Ascending aorta (tissue), 2 donors: ENCODE measurements at places on chromosomes 4 and X. TPM values are rescaled to one million over a fixed set of nuclear protein-coding genes. Genes with fewer than 3 reads are reported as not detected.

- peak overlapping the region; percentile 75 for H3K27ac ChIP-seq
- peaks cover 3% of the 10 kb centered on the region for H3K4me1 ChIP-seq
- H3K4me3 ChIP-seq = no peak overlapping the region
- no peak for DNase-seq
- H3K27me3 ChIP-seq = no peaks in the 10 kb centered on the region
- H3K36me3 ChIP-seq = no peaks in the 10 kb centered on the region
Measured at GRCh38 chr4:185722029-185722316, 90.0 kb downstream of the SORBS2 start.

GRCh38 chr4:6257247-6258025 lies 12.2 kb upstream of the WFS1 start:
- no peak overlapping the region for H3K27ac ChIP-seq
- H3K27me3 ChIP-seq = no peaks in the 10 kb centered on the region
- no peaks in the 10 kb centered on the region for H3K36me3 ChIP-seq
- H3K4me1 ChIP-seq = no peaks in the 10 kb centered on the region

DNA sequence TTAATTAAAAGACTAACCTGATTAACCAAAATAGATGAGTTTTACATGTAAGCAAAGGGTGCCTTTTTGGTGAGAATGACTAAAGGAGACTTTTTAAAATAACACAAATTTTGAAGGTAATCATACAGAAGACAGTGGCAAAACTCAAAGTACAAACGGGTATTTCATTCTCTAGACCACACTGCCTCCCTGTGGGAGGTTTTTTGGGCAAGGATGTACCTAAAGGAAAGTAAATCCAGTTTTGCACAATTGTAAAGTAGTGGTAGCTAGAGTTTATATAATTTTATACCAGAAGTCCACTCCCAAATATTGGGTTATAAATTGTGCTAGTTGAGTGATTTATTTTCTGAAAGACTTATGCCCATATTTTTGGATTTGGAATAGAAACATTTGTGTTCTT lies 201.0 kb downstream of the PAPSS1 start:
- DNase-seq = no peak
- no peak overlapping the region for H3K27ac ChIP-seq
- H3K27me3 ChIP-seq = no peaks in the 10 kb centered on the region
- H3K36me3 ChIP-seq = no peaks in the 10 kb centered on the region
- H3K4me3 ChIP-seq = no peak overlapping the region
- no peaks in the 10 kb centered on the region for H3K4me1 ChIP-seq

DNA sequence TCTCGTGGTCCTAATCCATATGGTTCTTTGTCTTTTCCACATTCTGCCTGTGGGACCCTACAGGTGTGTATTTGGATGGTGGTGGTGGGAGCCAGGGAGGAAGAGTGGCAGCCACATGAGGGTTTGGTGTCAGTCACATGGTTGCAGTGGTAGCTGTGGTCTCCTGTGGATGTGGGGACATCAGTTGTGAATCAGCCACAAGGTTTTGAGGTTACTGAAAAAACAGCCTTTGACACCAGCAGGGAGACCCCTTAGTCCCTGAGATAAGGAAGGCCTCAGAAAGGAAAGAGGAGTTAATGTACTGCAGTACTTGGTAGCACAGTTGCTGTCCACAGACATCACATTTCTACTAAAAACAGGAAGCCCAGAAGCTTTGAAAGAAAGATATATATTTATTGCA lies 15.8 kb upstream of the GAGE10 start:
- no peaks in the 10 kb centered on the region for H3K27me3 ChIP-seq
- H3K4me1 ChIP-seq = no peaks in the 10 kb centered on the region
- H3K4me3 ChIP-seq = no peak overlapping the region
- no peak for DNase-seq
- peaks cover 4% of the 10 kb centered on the region for H3K36me3 ChIP-seq
- no peak overlapping the region for H3K27ac ChIP-seq

DNA sequence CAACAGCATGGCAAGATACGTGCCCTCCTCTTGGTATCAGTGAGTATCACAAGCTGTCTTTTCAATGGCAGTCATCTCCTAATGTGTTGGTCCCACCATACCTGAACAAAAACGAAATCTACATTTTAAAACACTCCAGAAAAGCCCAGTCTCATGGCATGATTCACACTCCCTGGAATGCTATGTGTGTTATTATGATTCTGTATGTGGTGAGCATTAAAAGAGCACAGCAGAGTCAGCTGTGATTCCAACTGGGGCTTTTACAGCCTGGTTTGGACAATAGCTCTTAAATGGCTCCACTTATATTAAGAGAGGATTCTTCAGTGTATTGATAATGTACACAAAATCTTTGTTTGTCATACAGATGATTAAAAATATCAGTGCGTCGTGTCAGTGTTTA lies 274.1 kb upstream of the GK2 start:
- no peaks in the 10 kb centered on the region for H3K36me3 ChIP-seq
- no peak overlapping the region for H3K27ac ChIP-seq
- DNase-seq = no peak
- H3K4me3 ChIP-seq = no peak overlapping the region
- no peaks in the 10 kb centered on the region for H3K27me3 ChIP-seq

DNA sequence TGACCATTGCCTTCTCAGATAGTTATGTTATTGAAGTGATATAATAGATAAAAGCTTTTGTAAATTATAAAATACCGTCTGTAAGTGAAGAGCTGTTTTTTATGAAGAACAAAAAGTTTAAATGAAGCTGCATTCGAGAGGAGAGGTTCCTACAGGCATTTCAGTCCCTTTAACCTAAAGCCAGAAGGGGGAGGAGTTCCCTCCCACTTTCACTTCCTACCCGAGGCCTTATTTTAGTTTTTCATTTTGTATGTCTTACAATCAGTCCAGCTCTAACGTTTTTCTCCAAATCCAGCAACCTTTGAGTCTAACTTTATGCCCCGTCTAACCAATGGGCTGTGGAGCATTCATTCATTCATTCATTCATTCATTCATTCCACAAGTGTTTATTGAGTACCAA lies 16.5 kb upstream of the SOX3 start:
- no peaks in the 10 kb centered on the region for H3K36me3 ChIP-seq
- no peak overlapping the region for H3K4me3 ChIP-seq
- DNase-seq = no peak
- H3K4me1 ChIP-seq = no peaks in the 10 kb centered on the region
- H3K27ac ChIP-seq = no peak overlapping the region
- no peaks in the 10 kb centered on the region for H3K27me3 ChIP-seq

GRCh38 chrX:117511379-117511778 lies 605.2 kb downstream of the KLHL13 start:
- no peak overlapping the region for H3K27ac ChIP-seq
- H3K4me1 ChIP-seq = no peaks in the 10 kb centered on the region
- H3K36me3 ChIP-seq = no peaks in the 10 kb centered on the region
- no peak for DNase-seq

DNA sequence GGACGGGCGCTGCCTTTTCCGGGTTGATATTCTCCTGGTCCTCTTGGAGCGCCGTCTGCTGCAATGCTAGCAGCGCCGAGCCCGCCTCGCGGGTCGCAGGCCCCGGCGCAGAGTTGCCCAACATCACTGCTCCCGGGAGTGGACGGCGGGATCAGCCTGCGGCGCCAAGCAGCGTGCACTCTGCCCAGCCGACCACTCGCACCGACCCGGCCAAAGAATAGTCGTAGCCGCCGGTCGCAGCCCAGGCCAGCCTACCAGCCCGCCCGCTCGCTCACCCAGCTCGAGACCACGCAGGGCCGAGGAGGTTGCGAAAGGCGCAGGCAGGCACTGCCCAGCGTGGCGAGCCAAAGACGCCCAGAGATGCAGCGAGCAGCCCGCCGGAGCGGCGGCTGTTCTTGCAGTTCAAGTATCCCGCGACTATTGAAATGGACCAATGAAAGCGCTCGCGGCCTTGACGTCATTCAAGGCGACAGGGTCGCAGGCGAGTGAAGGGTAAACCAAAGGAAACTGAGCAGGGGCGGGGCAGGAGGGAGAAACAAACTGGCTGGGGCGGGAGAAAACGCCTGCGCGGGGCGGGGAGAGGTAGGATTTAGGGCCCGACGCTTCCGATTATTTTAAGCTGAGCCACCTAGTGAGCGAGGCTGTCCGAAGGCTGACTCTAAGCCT lies at the start of gene CCNA2:
TSS of gene CCNA2 (minus strand) at position 379 of the 666 bp plus-strand sequence. CDS start at position 124, 255 bp downstream.
- DNase-seq = peak; percentile 91
- no peaks in the 10 kb centered on the region for H3K27me3 ChIP-seq
- H3K4me1 ChIP-seq = peaks cover 6% of the 10 kb centered on the region
- peaks cover 25% of the 10 kb centered on the region for H3K36me3 ChIP-seq
- peak within 1 kb of the TSS; percentile 76 for H3K4me3 ChIP-seq

DNA sequence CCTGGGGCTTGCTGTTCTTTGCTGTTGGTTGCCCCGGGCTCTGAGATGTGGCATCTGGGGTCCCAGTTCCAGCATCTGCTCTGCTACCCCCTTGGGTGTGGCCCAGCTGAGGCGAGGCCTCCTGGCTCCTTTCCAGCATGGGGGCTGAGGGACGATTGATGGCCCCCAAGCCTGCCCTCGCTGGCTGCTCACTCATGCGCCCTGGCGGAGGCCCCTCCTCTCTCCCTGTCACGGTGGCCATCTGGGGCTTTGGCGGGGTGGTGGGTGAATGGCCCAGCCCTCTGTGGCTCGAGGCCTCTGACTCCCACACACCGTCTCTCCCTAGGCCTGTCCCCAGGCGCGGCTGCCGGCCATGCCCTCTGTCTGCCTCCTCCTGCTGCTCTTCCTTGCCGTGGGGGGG lies 1.8 kb downstream of the PLXNA3 start:
- H3K36me3 ChIP-seq = peaks cover 9% of the 10 kb centered on the region
- H3K27me3 ChIP-seq = no peaks in the 10 kb centered on the region
- DNase-seq = no peak
- H3K4me3 ChIP-seq = peak overlapping the region; percentile 89
- no peaks in the 10 kb centered on the region for H3K4me1 ChIP-seq

GRCh38 chr4:146453181-146453807 lies 68.4 kb downstream of the SLC10A7 start:
- no peaks in the 10 kb centered on the region for H3K4me1 ChIP-seq
- H3K27ac ChIP-seq = no peak overlapping the region
- no peaks in the 10 kb centered on the region for H3K27me3 ChIP-seq
- H3K4me3 ChIP-seq = no peak overlapping the region
- DNase-seq = no peak

DNA sequence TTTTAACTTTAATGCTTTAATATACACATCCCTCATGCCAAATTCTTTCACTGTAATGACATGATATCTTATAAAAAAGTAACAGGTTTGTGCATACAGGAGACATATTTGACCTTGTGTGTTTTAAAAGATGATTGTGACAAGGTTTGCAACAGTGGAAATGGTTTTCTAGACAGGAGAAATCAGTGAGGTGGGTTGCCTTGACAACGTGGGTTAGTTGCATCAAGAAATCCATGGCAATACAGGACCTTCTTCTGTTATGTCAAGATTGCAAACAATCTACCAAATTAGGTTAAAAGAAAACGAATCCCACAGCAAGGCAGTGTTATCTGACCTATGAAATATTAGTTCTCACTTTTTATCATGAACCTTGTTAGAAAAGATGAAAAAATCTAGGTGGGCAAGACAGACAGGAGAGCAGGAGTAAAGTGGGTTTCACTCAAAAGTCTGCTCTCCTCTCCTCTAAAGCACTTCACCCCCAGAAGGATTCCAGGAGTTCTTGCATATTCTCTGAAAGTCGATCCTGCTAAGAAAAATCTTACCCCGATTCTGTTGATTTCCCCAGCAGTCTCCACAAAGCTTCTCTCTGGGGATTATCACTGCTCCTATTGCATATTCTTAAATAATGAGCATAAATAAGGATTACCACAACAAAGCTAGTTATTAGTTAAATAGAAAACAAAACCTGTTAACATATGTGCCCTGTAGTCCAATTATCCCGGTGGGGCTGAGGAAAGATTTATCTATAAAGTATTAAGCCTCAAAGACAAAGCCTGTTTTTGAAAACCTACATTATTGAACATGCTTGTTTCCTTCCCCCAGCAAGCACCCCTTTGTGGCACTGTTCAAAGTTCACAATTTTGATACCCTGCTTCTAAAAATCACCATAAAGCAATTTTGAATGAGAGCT lies 71.0 kb downstream of the TMA16 start:
- no peak overlapping the region for H3K4me3 ChIP-seq
- no peaks in the 10 kb centered on the region for H3K36me3 ChIP-seq
- H3K27me3 ChIP-seq = no peaks in the 10 kb centered on the region
- no peaks in the 10 kb centered on the region for H3K4me1 ChIP-seq
- no peak overlapping the region for H3K27ac ChIP-seq

DNA sequence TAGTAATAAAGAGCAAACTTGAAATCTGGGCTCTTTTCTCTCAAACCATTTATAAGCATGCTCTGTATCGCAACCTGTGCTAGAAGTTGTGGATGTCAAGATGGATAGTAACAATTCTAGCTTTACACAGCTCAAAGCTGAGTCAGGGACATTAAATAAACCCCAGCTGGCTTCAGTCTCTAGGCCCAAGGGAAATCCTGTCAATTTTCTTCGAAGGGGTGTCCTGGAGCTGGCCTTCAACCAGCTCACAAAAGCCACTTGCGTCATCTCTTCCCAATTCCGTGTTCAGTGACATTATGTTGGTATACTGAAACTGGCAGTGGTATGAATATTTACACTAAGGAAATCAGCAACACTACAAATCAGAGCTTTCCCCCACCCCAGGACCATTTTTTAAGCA lies 89.8 kb upstream of the PRKG2 start:
- H3K36me3 ChIP-seq = no peaks in the 10 kb centered on the region
- H3K4me1 ChIP-seq = no peaks in the 10 kb centered on the region
- no peaks in the 10 kb centered on the region for H3K27me3 ChIP-seq
- H3K27ac ChIP-seq = no peak overlapping the region

GRCh38 chr4:73068491-73069337 lies 802 bp downstream of the COX18 start:
- no peaks in the 10 kb centered on the region for H3K27me3 ChIP-seq
- no peaks in the 10 kb centered on the region for H3K36me3 ChIP-seq
- H3K4me3 ChIP-seq = peak overlapping the region; percentile 60
- DNase-seq = no peak

DNA sequence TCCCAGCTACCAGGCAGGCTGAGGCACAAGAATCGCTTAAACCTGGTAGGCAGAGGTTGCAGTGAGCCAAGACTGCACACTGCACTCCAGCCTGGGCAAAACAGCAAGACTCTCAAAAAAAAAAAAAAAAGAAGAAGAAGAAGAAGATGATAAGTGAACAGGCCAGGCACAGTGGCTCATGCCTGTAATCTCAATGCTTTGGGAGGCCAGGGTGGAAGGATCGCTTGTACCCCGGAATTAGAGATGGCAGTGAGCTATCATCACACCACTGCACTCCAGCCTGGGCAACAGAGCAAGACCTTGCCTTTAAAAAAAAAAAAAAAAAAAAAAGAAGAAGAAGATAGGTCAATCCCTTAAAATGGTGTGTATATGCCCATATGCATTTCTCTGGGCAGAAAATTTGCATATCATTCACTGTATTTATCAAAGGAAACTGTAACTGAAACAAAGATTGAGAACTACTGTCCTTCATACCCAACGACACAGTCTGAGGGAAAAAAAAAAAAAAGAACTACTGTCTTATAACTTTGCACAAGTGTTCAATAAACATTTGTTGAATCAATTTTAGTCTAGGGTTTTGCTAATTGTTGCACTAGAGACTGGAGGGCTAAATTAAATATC lies 2.3 kb downstream of the RFC1 start:
- no peak for DNase-seq
- no peak overlapping the region for H3K4me3 ChIP-seq
- no peaks in the 10 kb centered on the region for H3K27me3 ChIP-seq
- H3K4me1 ChIP-seq = peaks cover 9% of the 10 kb centered on the region
- no peaks in the 10 kb centered on the region for H3K36me3 ChIP-seq

- no peak overlapping the region for H3K27ac ChIP-seq
- H3K4me1 ChIP-seq = no peaks in the 10 kb centered on the region
- H3K36me3 ChIP-seq = no peaks in the 10 kb centered on the region
Measured at GRCh38 chrX:139920316-139920715, 12.5 kb downstream of the ATP11C start.

The RAB33A gene
- 0.32 TPM for total RNA-seq

The TEX13C gene
- total RNA-seq = not detected

The TNMD gene
- total RNA-seq = not detected

The GSX2 gene
- total RNA-seq = not detected

The DUX4 gene
- not detected for total RNA-seq
